Transverse colon (tissue), 4 donors: ENCODE measurements at places on chromosomes 7 and 10.
A peak's percentile ranks its signal among the peaks of the same experiment; 100 is the strongest.

DNA sequence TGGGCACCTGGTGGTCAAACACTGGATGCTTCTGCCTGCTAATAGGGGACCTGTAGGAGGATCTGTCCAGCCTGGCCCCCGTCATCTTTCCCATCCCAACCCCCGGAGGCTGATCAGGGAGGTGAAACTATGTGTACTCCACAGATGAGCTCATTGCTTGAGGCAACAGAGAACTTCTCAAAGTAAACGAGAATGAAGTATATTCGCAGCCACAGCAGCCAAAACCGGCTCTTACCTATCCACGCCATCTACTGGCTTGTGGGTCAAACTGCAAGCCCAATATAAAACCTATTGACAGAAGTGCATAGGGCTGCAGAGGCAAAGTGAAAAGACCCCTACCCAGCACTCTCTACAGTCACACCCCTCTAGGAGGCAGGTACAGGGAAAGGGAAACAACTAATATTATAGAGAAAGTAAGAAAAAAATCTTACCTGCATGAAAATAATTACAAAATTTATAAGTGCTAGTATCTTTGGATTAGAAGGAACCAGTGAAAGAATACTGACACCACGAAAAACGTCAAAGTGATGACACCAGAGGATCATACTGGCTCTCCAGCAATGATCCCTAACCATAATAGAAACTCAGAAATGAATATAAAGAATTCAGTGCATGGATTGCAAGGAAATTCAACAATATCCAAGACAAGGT lies 973.5 kb downstream of the ANKRD7 start:
- H3K27ac ChIP-seq: no peak overlapping the region
- no peaks in the 10 kb centered on the region for H3K36me3 ChIP-seq
- H3K4me3 ChIP-seq: no peak overlapping the region
- no peaks in the 10 kb centered on the region for H3K4me1 ChIP-seq

DNA sequence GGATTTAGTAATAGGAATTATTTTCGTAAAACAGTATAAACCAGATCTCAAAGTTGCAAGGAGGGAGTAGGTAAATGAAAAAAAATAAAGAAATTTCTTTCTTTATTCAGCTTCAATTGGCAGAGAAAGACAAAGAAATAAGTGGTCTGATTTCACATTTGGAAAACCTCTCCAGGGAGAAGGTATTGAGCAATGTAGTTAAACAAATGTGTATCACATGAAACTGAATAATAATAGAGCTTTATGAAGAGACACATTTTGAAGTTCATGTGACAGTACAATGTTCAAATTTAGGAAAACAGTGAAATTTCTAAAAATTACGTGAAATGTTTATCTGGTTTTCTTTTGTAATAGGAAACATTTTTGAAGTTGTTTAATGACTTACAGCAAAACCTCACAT lies 63.0 kb downstream of the TAX1BP1 start:
- no peaks in the 10 kb centered on the region for H3K4me1 ChIP-seq
- peaks cover 13% of the 10 kb centered on the region for H3K36me3 ChIP-seq
- H3K27ac ChIP-seq: no peak overlapping the region
- no peak overlapping the region for H3K4me3 ChIP-seq
- no peak for DNase-seq
- no peaks in the 10 kb centered on the region for H3K27me3 ChIP-seq

GRCh38 chr10:52682766-52683165 lies 89.8 kb downstream of the MBL2 start:
- no peaks in the 10 kb centered on the region for H3K36me3 ChIP-seq
- DNase-seq: no peak
- H3K27ac ChIP-seq: no peak overlapping the region
- H3K4me1 ChIP-seq: no peaks in the 10 kb centered on the region

GRCh38 chr10:128875956-128876736 lies 590.9 kb upstream of the MGMT start:
- no peaks in the 10 kb centered on the region for H3K4me1 ChIP-seq
- DNase-seq: no peak
- no peaks in the 10 kb centered on the region for H3K36me3 ChIP-seq

DNA sequence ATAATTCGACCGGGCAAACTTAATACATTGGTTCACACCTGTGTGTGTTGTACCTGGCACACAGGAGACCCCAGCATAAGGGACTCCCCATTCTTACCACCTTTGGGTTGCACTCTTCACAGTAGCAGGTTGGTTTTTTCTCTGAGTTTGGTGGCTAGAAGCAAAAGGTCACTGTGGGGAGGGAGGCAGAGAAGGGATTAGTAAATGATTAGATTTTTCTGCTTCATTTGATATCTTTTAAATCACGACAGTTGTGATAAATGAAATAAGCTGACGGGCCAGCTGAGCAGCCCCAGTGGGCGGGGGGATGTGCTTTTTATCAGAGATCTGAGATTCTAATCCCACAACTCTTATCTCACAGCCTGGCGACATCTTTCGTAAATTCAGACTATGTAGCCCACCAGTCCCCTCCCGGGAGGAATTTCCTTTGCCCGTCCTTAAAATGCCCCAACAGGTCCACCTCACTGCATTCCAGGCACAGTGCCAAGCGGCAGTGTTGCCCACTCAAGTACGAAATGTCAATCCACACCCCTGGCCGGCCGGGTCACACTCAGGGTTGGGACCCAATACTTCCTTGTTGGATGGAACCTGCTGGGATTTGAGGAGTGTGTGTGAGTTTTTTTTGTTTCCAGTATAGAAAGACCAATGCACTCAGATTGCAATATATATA lies 10.5 kb upstream of the KCP start:
- no peak for DNase-seq
- no peak overlapping the region for H3K27ac ChIP-seq

- H3K27me3 ChIP-seq: no peaks in the 10 kb centered on the region
- peaks cover 12% of the 10 kb centered on the region for H3K4me1 ChIP-seq
These were observed 181.3 kb downstream of the RPS24 start for GRCh38 chr10:78214955-78215354.

- H3K27me3 ChIP-seq: no peaks in the 10 kb centered on the region
- DNase-seq: peak; percentile 28
- H3K27ac ChIP-seq: peak within 1 kb of the TSS; percentile 79
- no peaks in the 10 kb centered on the region for H3K36me3 ChIP-seq
- H3K4me1 ChIP-seq: peaks cover 20% of the 10 kb centered on the region
These were observed at the start of gene FGFBP3 for GRCh38 chr10:91909117-91909677. Gene FGFBP3 (minus strand): TSS chr10:91909486. CDS start chr10:91908969, 517 bp downstream.

DNA sequence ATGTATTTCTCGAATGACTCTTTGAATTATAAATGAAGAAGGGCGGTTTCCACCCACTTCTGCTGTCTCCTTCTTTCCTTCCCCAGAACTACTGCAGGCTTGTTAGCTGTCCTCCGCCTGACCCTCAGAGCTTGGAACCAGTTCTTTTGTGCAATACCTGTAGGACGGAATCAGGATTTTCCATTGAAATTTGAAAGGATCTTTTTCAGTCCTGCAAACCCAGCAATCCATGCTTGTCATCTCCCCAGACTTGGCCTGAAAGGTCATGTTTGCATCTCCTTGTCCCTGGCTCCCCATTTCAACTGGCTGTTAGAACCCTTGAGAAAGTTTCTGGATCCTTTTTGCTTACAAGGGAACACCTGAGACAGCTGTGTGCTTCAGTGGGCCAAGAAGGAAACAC lies 47.5 kb downstream of the PLCE1 start:
- H3K4me3 ChIP-seq: no peak overlapping the region
- no peak for DNase-seq
- H3K27me3 ChIP-seq: no peaks in the 10 kb centered on the region
- H3K27ac ChIP-seq: peak overlapping the region; percentile 64
- H3K4me1 ChIP-seq: peaks cover 43% of the 10 kb centered on the region

- DNase-seq: no peak
- H3K4me1 ChIP-seq: no peaks in the 10 kb centered on the region
- no peaks in the 10 kb centered on the region for H3K36me3 ChIP-seq
- no peak overlapping the region for H3K27ac ChIP-seq
- H3K27me3 ChIP-seq: no peaks in the 10 kb centered on the region
- H3K4me3 ChIP-seq: no peak overlapping the region
These were observed 151.4 kb downstream of the OAT start for GRCh38 chr10:124267231-124267885.

- H3K4me1 ChIP-seq: peaks cover 32% of the 10 kb centered on the region
- H3K27me3 ChIP-seq: no peaks in the 10 kb centered on the region
- no peak overlapping the region for H3K4me3 ChIP-seq
- no peak for DNase-seq
These were observed 65.2 kb downstream of the GBF1 start for GRCh38 chr10:102310361-102311024.

DNA sequence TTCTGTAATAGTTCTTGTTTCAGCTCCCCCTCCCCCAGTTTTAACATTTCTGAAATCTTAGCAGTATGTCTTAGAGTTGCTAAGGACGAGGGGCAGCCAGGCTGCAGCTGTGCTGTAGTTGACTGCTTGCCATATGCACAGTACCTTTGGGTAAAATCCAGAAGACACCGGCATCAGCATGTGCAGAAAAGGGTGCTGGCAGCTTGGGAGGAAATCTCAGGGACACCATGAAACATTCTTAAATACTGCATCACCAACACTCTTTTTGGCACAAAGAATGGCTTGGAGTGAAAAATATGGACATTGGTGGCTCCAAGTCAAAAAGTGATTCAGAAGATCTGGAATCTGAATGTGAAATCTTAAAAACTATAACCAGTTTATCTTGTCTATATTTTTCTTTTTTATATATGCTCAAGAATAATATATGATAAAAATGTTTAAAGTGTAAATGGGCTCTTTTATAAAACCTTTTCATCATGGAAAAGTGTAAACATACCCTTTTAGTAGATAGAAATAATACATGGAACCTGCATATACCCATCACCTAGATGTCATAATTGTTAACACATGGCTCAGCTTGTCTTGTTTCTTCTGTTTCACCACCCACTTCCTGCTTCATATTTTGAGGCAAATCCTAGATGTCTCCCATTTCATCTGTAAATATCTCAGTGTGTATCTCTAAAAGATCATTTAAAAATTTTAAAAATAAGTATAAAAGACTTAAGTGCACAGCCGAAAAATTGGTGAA lies 34.4 kb upstream of the ARMS2 start:
- H3K27me3 ChIP-seq: no peaks in the 10 kb centered on the region
- H3K27ac ChIP-seq: peak overlapping the region; percentile 29
- no peak for DNase-seq
- H3K4me3 ChIP-seq: no peak overlapping the region
- no peaks in the 10 kb centered on the region for H3K4me1 ChIP-seq

DNA sequence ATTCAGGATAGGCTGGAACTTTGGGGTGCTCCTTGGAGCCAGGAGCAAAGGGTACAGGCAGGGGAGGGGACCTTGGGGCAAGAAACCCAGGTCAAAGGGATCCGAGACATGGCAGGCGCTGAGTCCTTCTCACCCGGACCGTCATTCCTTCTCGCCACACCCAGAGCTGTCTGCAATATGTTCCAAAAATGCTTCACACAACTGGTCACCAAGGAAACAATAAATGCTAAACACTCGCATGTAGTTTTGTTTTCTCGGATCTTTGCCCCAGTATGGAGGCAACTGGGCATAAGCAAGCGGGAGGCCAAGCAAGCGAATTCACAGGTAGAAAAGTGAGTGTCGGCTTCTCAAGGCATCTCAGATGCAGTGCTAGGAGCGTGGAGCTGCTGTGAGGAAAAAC lies 80.8 kb downstream of the PIP4K2A start:
- H3K4me1 ChIP-seq: peaks cover 12% of the 10 kb centered on the region
- peak overlapping the region; percentile 11 for H3K27ac ChIP-seq
- no peaks in the 10 kb centered on the region for H3K27me3 ChIP-seq
- DNase-seq: no peak
- no peak overlapping the region for H3K4me3 ChIP-seq
- H3K36me3 ChIP-seq: no peaks in the 10 kb centered on the region

- H3K4me3 ChIP-seq: no peak overlapping the region
- H3K36me3 ChIP-seq: no peaks in the 10 kb centered on the region
- no peak overlapping the region for H3K27ac ChIP-seq
- no peak for DNase-seq
- H3K27me3 ChIP-seq: peaks cover 10% of the 10 kb centered on the region
- no peaks in the 10 kb centered on the region for H3K4me1 ChIP-seq
These were observed 7.5 kb downstream of the FFAR4 start for GRCh38 chr10:93573924-93574323.

DNA sequence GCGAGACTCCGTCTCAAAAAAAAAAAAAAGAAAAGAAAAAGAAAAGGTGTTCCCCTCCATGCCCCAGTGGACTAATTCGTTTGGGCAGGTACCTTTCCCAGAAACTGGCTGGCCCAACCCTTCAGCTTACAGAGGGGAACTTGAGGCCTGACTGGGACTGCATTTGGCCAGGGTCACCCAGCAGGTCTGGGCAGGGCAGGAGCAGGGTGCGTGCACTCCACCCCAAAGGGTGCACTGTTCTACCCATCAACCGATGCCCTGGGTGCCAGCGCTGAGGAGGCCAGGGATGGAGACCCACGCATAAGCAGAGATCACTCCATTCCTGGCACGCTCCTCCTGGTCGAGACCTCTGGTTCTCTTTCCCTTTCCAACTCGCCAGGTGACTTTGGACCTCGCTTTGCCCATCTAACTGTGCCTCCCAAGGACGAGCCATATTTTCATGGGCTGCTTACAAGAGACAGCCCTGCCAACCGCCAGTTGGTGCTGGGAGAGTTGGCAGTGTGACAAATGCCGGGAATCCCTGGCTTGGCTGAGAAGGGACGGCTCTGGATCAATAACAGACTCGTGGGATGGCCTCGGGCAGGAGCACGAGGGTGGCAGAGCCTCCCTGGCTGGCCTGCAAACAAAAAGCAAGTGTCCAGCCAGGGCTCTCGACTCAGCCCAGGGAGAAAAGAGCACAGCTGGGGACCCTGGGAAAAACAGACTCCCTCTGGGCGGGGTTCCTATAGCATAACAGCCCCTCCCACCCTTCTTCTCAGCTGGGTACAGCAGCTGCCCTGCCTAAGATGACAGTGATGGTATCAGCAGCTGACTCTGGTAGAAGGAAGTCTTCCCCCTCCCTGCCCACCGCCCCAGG lies 7.9 kb downstream of the HSPB1 start:
- H3K27ac ChIP-seq: peak overlapping the region; percentile 62
- DNase-seq: peak; percentile 47
- no peaks in the 10 kb centered on the region for H3K27me3 ChIP-seq
- no peak overlapping the region for H3K4me3 ChIP-seq
- H3K4me1 ChIP-seq: peaks cover 7% of the 10 kb centered on the region

- H3K4me3 ChIP-seq: no peak overlapping the region
- no peaks in the 10 kb centered on the region for H3K36me3 ChIP-seq
- H3K4me1 ChIP-seq: peaks cover 39% of the 10 kb centered on the region
These were observed 67.2 kb downstream of the ADD3 start for GRCh38 chr10:110074758-110075671.

GRCh38 chr10:95341716-95342130 lies 50.9 kb upstream of the PDLIM1 start:
- no peaks in the 10 kb centered on the region for H3K27me3 ChIP-seq
- no peaks in the 10 kb centered on the region for H3K4me1 ChIP-seq
- DNase-seq: no peak
- H3K4me3 ChIP-seq: no peak overlapping the region

- no peak for DNase-seq
- H3K27me3 ChIP-seq: no peaks in the 10 kb centered on the region
- H3K4me1 ChIP-seq: no peaks in the 10 kb centered on the region
- no peaks in the 10 kb centered on the region for H3K36me3 ChIP-seq
- no peak overlapping the region for H3K4me3 ChIP-seq
These were observed 208.5 kb downstream of the TRIL start for GRCh38 chr7:28749638-28750037.
